CD4-positive, alpha-beta T cell treated with Interleukin-4 for 1 hour (primary cell): ENCODE measurements at places on chromosomes 6 and 20.

DNA sequence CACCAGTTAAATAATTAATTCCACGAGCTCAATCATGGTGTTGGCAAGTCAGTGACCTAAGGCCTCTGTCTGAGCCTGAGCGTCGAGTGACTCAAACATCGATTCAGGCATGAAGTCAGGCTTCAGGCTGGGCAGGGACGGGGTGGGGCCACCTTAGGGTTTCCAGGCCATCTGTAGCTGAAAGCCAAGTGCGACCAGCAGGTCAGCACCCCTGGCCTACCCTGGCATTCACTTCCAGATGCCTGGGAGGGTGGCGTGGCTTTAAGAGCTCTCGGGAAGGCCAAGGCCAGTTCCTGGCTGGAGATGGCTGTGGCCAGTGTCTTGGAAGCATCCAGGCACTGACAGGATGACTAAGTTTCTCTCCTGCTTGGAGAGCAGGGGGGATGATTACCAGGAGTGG lies 113.4 kb downstream of the DACT2 start:
- DNase-seq, result no peak

DNA sequence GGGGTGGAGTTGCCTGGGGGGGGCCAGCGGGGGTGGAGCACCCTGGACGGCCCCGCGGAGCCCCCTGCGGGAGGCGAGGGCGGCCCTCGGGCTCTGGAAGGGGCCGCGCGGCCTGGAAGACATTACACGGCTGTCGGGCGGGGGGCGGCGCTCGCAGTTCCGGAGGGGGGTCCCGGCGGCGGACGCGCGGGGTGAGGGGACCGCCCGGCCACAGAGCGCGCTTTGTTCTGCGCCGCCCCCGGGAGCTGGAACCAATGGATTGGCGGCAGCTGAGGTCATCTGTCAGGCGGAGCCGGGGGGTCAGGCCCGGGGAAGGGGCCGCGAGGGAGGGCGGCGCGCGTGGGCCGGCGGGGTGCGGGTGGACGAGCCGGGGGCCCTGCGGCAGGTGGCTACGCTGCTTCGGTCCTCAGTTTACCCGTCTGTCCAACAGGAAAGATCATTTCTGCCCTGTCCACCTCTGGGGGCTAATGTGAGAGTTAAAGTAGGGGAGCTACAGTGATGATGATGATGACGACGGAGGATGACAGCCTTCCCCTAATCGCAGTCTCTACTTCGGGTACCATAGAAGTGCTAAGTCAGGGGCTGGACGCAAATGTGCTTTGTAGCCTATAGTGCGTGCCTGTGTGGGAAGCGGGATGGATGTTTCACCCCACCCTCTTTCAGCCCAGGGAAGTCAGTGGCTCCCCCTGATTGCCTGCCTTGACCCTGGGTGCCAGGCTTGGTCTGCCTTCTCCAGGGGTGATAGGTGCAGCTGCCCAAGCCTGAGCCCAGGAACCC lies 10.4 kb downstream of the SRXN1 start:
- DNase-seq, result no peak

DNA sequence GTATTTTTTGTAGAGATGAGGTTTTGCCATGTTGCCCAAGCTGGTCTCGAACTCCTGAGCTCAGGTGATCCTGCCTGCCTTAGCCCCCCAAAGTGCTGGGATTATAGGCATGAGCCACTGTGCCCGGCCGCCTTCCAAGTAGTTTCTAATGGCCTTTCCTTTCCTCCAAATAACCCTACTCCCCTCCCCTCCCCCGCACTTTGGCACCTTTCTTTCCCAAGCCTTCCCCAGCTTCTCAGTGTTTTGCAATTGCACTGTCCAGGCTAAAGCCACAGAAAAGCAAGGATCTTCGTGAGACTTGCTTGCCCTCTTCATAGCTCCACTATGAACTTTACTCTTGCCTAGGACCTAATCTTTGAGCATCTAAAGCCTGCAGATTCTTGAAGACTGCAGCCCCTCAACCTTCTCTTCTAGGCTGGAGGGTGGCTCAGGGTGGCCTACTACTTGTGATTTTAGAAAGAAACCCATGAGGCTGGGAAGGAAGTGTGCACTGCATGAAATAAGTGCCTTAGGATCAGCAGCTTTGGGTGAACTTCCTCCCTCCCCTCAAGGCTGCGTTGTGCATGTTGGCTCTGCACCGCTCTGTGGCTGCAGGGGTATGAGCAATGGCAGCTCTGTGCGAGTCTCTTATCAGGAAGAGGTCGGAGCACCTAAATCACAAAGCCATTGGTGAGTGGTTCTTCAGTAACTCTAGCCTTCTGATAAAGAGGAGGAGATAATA lies 152.4 kb upstream of the SNX9 start:
- DNase-seq, result no peak

DNA sequence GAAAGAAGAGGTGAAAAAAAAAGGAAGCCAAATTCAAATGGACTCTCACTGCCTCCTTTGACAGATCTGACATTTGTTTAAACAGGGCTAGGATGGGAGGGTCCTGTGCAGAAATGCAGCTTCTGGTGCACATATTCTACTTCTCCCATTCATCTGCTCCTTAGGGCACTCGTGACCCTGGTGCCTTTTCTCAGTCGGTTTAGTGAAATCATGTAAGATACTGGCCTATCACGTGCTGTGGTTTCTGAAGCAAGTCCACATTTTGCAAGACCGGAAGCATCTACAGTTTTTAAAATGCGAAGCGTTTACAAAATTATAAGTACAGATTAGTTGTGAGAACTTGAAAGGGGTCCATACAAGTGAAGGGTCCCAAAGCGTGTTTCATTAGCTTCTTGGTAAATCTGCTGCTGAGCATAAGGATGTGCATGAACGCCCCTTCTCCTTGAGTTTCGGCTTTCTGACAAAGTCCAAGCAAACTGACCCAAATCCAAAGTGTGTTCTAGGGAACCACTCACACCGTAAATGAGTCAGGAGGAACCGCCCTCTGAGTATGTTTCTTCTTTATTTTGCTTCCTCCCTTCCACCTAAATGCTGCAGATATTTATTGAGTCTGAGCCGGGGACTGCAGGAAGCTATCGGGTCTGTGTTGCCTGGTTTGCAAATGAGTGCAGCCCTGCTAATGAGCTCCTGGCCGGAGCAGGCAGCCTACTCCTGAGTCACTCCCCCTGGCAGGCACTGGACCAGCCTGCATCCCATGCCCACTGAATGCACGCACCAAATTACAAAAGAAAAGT lies 323.8 kb upstream of the JARID2 start:
- peak; percentile 70 for DNase-seq

DNA sequence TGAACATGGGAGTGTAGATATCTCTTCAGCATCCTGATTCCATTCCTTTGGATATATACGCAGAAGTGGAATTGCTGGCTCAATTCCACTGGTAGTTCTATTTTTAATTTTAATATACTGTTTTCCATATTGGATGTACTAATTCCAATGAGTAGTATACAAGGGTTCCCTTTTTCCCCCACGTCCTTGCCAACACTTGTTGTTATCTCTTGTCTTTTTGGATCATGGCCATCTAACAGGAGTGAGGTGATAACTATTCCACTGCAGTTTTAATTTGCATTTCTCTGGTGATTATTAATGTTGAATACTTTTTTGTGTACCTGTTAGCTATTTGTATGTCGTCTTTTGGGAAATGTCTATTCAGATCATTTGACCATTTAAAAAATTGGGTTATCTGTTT lies 91.5 kb downstream of the ZFAND3 start:
- no peak for DNase-seq

DNA sequence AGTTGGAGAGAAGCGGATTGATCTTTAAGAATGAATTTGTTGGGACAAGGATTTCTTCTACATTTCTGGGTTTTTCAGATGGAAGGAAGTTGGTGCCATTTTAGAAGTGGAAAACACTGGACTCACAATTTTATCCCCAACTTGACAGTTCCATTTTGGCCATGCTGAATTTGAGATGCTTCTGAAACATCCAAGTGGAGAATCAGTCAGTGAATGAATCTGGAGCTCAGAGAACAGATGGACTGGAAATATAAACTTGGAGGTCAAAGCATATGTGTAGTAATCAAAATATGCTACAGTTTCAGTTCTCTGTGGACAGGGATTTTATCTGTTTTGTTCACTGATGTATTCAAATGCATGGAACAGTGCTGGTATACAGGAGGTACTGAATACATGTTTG lies 89.9 kb downstream of the KCNQ5 start:
- DNase-seq, result no peak

DNA sequence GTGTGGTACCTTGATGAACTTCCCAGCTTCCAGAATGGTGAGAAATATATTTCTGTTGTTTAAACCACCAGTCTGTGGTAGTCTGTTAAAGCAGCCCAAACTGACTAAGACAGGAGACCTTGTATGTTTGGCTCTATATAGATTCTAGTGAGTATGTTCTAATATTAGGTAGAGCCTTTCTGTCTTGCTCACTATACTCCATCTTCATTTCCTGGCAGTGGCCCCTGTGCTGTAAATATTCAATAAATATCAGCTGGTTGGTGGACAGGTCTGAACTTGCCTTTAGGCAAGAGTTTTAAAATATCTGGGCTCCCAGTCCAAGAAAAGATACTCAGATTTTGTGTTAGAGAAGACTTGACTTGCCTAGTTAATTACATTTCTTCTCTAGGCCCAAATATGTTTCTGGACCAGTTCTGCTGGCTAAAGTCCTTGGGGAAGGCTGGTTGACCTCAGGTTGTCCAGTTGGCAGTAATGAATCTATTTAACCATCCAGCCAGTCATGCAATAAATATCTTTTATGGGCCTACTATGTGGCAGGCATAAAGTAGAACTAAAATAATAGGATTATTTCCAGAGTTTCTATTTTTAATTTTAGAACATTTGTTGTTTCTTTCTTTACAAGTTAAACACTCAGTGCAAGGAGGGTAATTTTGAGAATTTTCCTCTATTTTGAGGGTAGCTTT lies 22.3 kb downstream of the PPP1R14C start:
- DNase-seq, result no peak

GRCh38 chr6:43189776-43190304 lies 7.8 kb downstream of the CUL9 start:
- no peak for DNase-seq

DNA sequence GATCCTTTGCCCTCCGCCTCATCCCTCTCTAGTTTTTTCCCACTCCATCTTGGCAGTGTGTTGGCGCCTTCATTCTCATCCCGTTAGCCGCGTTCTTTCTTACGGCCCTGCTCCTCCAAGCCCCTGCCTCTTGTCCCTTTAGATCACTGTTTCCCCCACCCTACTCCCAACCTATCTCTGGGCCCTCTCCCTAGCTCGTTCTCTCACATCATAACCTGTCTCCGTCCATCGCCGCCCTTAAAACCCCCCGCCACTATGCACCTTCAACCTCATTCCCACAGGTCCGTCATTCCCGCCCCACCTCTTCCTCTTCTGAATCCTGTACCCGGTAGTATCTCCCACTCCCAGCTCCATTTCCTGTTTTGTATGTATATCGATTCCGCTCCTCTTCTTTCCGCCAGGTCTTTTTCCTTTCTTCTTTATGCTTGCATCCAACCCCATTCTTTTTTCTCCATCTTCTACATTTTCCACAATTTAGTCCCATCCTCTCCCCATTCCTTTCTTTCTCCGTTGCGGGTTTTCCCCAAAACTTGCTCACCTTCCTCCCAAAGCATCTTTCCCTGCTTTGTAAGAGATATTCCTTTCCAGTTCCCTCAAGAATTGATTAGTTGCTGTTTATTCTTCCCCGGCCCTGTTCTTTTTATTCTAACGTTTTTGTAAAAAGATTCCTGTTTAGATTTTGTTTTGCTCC lies 671 bp downstream of the EFHC1 start:
- no peak for DNase-seq

- no peak for DNase-seq
Observed at GRCh38 chr6:27565839-27566779, 93.2 kb upstream of the ZNF184 start.

- DNase-seq, result no peak
Observed at GRCh38 chr6:71888756-71889340, 2.5 kb downstream of the RIMS1 start.

DNA sequence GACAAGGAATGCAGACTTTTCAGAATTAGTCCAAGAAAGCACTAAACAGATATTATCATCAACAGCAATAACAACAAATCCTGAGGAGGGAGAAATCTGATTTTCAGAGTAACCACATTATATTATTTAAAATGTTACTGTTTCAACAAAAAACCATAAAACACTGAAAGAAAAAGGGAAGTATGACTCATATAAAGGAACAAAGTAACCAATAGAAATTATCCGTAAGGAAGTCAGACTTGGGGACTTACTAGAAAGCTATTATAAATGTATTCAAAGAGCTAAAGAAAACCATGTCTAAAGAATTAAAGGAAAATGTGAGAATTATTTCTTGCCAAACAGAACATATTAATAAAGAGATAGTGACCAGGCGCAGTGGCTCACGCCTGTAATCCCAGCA lies 98.1 kb downstream of the MYLK4 start:
- DNase-seq, result no peak

DNA sequence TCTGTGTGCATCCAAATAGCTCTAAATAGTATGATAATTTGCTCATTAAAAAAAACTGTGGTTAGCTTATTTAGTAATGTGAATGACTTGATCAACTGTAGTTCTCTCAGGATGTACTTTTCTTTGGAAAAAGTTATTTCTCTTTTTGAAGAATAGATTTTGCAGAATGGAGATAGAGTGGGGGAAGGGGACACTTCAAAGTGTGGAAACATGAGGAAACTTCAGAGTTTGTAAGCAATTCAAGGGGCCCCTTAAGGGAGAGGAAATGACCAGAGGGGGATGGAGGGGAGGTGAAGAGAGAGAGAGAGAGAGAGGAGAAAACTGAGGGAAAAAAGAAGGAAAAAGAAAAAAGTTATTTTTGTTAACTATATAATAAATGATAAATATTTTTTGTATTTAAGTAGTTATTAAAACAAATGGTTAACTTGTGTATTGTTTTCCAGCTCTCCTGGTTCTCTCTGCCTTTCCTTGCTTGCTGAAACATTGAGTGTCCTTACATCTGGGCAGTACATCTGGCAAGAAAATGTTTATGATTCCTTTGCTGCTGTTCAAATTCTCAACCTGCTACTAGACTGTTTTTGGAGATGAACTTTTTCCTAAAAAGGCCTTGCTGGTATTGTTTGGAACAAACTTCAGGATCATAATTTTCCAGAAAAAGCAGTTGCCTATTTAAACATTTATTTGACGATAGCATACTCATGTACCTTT lies 497.5 kb upstream of the CITED2 start:
- no peak for DNase-seq

DNA sequence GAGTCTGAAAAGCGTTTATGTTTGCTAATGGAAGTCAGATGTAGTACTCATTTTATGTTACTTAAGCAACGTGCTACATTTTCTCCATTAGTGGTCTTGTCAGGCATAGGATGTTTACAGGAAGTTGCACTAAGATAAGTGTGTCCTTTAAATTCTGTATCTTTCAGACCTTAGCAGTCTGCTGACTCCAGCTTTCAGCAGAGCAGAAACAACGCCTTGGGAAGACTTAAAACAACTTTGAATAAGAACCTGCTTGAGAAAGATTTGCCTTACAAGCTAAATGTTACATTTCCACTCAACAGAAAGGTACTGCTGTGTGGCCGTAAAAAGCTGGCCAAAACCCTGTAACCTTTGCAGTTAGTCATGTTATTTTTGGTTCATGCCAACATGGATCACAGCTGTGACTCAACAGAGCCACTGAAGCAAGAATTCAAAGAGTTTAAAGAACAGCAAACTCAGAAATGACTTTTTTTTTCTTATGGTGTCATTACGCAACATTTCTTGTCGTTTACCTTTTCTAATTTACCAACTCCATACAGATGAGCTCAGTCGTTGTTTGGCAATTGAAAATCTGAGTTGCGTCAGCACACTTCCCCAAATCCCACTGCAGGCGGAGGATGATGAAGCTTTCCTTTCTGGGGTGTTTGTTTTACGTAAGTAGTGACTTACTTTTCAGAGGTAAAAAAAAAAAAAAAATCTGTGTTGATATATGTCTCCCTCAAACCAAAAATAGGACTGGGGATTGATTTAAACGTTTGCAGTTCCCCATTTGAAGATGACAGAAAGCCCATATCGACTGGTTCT lies 27.9 kb upstream of the BMP6 start:
- DNase-seq, result peak; percentile 4
